Upper lobe of left lung (tissue), 6 donors: ENCODE measurements at places on chromosomes 7 and 10. TPM values are rescaled to one million over a fixed set of nuclear protein-coding genes. Genes with fewer than 3 reads are reported as not detected.

Gene UBE2H
- 60.5 TPM for total RNA-seq

Gene HEPACAM2
- not detected for total RNA-seq

Gene KAZALD1
- total RNA-seq = 10.2 TPM

Gene GBF1
- 59.7 TPM for total RNA-seq

Gene TMEM139
- total RNA-seq = 24.6 TPM

Gene CAMK2G
- 52.3 TPM for total RNA-seq

Gene CFAP70
- 54.1 TPM for total RNA-seq

Gene HMX2
- total RNA-seq = not detected

Gene CALML3
- total RNA-seq = not detected

Gene ABCC2
- total RNA-seq = 2.5 TPM

Gene PSMA2
- 14.7 TPM for total RNA-seq

Gene TYW1
- 17.6 TPM for total RNA-seq

Gene PODXL
- total RNA-seq = 57.0 TPM

Gene NSUN5
- 29.0 TPM for total RNA-seq

Gene CELF2
- total RNA-seq = 82.7 TPM

Gene MUC3A
- 1.4 TPM for total RNA-seq

Gene SPAM1
- not detected for total RNA-seq

Gene PCLO
- total RNA-seq = 3.0 TPM

Gene CPN1
- not detected for total RNA-seq

Gene PALD1
- 8.9 TPM for total RNA-seq

Gene SPDYE2B
- not detected for total RNA-seq

Gene BLNK
- total RNA-seq = 17.8 TPM

Gene AKR1D1
- not detected for total RNA-seq

Gene HYAL4
- total RNA-seq = not detected

Gene PFKP
- 33.8 TPM for total RNA-seq
